ENCODE measurements at places on chromosomes 16 and 17. TPM values are rescaled to one million over a fixed set of nuclear protein-coding genes. Genes with fewer than 3 reads are reported as not detected.
A peak's percentile ranks its signal among the peaks of the same experiment; 100 is the strongest.

DNA sequence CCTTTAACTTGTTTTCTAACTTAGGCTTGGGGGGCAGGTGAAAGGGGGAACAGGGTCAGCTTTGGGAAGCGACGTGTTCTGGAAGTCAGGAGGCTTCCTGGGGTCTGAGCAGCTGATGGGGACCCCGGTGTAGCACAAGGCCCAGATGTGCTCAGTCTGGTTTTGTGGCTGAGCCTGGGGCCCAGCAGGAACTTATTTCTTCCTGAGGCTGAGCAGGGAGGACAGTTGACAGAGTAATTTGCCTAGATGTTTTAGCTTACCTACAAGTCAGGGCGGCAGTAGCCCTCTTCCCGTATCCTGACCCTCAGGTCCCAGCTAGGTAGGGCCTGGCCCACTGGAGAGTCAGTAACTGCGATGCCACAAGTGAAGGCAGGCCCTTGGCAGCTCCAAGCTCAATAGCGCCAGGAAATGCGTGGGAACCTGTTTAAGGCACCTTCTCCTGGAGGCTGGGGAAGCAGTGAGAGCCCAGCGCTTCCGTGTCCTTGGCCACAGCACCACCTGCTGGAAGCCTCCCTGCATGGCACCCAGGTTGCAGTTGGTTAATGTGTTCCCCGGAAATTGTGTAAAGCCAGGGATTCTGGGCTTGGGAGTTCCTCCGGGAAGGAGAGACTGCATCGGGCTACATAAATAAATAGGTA is 5.2 kb downstream of the CCR7 start:
- peak; percentile 97 for DNase-seq

- no peak for DNase-seq
Measured at GRCh38 chr17:44906010-44906646, 6.9 kb upstream of the EFTUD2 start.

GRCh38 chr16:23914946-23915530 is 79.3 kb downstream of the PRKCB start:
- DNase-seq, result no peak

DNA sequence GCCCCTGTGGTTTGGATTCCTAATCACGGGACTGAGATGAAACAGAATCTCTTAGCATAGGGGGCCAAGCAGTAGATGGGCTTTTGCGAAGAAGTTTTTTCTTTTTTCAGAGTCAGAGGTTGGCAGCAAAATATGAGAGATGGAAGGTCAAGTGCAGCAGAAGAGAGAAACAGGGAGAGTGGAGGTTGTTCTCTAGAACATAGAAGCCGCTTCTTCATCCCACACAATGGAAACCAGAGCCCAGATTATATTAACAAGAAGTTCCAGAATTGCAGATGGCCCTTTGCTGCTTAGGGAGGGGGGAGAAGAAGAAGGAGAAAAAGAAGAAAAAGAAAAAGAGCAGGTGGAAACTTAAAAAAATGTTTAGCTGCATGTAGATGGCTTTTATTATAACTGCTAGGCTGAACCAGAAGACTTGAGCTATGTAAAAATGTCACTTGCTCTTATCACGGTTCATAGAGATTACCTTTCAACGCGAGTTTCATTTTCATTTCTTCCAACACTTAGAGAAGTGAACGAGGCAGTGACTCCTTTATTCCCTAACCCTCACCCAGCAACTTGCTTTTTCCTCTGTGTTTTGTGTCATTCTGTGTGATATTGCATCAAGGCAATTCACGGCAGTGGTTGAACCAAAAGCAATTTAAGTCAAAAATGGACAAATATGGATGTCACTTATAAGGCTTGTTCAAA is 737.5 kb downstream of the WWOX start:
- no peak for DNase-seq

- DNase-seq, result peak; percentile 45
Measured at GRCh38 chr17:37848690-37849616, 75.3 kb upstream of the TBC1D3K start.

- DNase-seq, result no peak
Measured at GRCh38 chr16:67399218-67399733, 6.0 kb upstream of the TPPP3 start.

DNA sequence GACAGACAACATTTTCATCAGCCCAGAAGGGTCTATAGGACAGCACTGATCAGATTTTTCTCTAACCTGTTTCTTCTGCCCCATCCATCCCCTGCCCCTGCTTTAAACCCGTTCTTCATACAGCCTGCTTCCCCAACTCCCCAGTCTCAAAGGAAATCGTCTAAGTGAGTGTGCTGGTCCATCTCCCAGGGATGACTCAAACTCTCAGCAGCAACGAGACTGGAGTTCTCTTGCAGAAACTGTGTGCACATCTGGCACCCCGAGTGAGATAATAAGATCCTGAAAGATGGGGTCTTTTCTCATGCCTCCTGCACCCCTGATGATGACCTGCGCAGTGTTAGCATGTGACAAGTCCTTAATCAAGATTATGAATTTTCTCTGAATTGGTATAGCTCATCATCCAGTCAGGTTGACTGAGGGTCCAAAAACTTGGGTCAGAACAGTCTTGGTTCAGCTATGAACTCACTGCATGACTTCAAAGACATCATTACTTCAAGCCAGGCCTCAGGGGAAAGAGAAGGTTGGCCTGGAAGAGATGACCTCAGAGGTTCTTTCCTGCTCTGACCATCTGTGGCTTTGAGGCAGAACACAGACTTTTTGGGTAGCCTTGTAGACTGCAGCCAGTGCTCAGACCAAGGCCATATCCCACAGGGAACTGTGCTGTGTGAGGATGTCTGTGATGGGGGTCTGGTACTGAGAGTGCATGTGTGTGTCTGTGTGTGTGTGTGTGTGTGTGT is 117.9 kb downstream of the SPACA3 start:
- DNase-seq, result no peak

DNA sequence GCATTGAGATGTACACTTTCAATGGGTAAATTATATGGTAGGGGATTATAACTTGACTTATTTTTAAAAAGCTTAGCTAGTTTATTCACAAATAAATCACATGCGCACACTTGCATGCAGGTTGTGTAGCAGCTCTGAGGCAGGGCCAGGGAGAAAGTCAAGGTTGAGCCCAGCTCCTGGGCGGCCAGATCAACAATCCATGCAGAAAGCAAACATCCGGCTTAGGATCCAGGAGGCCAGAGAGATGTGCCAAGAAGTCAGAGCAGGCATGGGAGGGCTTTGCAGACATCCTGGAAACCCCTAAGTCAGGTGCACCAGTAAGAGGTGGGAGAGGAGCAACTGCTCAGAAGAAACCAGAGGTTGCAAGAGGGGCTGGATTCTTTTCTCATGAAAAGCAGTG is 186.5 kb downstream of the AXIN2 start:
- DNase-seq, result peak; percentile 77

DNA sequence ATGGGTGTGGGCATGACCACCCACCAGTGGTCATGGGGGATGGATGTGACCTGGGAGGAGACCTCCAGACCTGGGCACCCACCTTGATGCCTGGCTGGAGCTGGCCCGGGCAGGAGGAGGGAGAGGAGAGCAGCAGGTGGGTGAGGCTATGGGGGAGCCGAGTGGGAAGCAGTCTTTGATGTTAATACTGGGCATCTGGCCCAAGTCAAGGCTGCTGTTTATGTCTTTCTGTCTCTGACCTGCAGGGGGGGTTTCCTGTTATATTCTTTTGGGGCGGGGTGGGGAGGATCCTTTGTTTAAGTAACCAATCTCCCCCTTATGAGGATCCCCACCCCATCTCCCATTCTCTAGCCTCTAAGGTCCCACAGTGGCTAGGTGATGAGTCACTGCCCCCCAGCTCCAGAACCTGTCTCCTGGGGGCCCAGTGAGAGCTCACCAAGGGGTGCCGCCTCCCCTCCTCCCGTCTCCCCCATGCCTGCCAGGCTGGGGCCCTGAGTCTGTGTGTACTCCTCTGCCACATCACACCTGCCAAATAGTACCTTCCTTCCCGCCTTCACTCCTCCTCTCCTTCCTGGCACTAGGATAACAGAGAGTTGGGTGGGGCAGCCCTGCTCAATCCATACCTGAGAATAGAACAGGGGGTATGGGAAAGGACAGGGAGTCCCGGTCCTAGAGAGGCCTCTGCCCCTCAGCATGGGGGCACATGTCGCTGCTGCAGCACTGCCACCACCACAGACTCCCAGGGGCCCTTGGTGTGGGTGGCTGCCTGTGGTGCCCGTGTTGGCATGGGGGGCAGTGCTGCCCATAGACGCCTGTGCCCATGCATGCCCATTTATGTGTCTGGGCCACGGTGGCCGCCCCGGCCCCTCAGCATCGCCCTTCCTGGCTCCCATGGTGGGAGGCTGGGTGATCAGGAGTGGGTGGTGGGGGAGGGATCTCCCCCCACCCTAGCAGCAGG is 7.3 kb downstream of the THRA start:
- DNase-seq, result no peak

DNA sequence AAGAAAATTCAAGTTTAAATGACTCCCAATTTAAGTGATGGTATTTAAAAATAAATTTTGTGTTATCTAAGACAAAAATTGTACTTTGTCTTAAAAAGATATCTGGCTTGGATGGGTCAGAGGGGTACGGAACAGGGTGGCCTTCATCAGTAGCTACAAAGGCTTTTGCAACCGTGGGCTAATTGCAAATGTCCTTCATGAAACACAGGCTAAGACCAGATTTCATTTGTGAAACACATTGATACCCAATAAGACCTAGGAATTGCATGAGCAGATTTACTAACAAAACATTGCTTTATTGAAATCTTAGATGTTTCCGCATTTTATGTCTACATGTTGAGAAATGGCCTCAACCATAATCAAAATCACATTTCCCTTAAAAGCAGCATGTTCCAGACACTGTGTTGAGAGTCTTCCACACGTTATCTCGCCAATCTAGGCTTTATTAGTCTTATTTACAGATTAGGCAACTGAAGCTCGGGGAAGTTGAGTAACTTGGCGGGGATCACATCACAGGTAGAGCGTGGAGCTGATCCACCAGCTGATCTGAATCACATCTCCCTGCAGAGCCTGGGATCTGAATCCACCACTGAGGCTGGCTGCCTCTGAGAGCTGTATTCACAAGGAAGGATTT is 21.8 kb downstream of the FBXO39 start:
- no peak for DNase-seq

DNA sequence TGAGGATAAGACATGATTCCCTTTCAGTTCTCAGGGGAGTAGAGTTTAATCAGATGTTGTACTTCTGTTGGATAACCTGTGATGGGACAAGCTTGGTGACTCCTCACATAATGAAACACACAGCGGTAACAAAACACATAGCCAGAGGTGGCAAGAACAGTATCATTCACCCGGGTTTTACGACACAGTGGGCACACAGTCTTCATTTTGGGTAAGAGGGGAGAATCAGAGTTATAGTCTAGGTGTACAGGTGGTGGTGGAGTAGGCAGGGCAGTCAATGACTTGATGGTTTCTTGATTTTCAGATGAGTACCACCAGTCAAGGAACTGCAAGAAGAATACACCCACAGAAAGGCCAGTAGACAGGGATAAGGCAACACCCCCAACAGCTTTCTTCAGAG is 2.6 kb downstream of the PEX12 start:
- no peak for DNase-seq

DNA sequence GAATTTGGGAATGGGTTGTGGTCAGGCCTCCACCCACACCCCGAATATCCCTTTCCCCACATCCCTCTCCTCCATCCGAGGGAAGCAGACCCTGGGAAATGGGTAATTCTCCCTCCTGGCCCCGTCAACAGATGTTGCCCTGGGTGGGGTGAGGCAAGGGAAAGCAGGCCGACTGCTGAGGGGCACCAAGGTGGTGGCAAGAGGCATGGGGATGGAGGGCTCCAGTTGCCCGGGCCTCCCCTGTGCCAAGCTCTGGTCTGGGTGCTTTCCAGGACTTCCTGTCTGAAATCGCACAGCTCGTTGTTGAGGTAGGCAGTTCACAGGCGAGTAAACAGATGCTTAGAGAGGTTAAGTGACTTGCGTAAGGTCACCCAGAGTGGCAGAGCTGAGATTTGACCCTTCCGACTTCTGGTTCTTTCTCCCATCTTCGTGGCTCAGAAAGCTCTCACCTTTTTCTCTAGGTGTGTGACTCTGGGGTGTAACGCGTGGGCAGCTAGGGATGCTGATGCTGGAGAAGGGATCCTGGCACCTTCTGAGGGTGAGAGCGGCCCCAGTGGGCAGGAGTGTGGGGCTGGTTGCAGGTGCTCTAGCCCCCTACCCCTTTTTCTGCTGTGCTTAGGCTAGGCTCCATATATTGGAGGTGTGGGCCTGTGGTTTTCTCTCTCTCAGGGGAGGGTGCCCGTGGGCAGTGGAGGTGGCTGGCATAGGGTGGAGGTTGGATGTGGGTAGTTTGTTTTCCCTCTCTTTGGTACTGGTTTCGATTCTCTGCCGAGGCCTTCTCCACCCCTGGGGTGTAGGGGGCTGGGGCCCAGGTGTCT is 17.2 kb downstream of the RARA start:
- DNase-seq, result no peak

GRCh38 chr16:51549836-51550235 is 398.8 kb upstream of the SALL1 start:
- DNase-seq, result peak; percentile 17

DNA sequence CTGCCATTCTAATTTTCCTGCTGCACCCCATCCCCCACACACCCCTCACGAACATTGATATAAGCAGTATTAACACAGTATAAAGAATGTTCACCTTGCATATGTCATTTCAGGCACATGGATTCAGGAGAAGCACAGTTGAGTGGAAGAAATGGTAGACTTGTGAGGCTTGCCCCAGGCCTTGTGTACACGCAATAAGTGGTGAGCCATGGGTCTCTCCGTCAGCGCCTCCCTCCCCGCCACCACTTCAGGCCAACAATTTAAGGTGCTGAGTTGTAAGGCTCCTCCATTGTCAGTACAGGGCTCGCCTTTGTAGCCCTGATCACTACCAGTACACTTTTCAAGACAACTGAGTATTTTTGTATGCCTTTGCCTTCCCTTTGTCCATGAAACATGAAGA is 12.2 kb upstream of the CLEC18C start:
- DNase-seq, result peak; percentile 92

Gene CBX8
- total RNA-seq, result 3.2 TPM

Gene EVPL
- total RNA-seq, result 0.19 TPM

Gene SOX9
- 1.7 TPM for total RNA-seq

Gene PLEKHH3
- 28.5 TPM for total RNA-seq

Gene SPATA22
- 0.39 TPM for total RNA-seq

Gene NLRC3
- 0.91 TPM for total RNA-seq

Gene GINS2
- total RNA-seq, result 0.17 TPM

Gene KRTAP1-1
- not detected for total RNA-seq

Gene ZPBP2
- total RNA-seq, result not detected

Gene ST6GALNAC1
- total RNA-seq, result 0.83 TPM

Measured in esophagus muscularis mucosa (tissue), 4 donors.